ENCODE measurements at places on chromosomes 3 and 15.

DNA sequence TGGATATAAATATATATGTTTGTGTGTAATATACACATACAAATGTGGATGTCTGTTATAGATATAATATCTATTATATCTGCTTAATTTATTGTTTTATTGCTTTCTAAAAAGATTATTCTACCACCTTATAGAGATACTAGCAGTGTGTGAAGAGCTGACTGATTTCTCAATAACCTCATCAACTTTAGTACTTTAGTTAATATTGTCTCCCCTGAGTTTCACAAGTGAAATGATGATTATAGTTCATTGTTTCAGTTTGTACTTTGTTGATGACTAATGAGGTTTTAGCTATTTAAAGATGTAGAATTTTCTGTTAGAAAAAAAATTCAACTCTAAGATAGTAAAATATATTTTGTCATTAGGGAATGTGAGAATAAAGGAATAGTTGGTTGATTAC, 11.4 kb downstream of the RSRC1 start:
- DNase-seq = no peak

GRCh38 chr3:22587446-22587845, 615.7 kb upstream of the UBE2E2 start:
- DNase-seq = no peak

GRCh38 chr3:142886021-142886420, 2.9 kb downstream of the PCOLCE2 start:
- DNase-seq = no peak

- no peak for DNase-seq
Observed at GRCh38 chr15:74504836-74505235, 36.2 kb upstream of the ARID3B start.

DNA sequence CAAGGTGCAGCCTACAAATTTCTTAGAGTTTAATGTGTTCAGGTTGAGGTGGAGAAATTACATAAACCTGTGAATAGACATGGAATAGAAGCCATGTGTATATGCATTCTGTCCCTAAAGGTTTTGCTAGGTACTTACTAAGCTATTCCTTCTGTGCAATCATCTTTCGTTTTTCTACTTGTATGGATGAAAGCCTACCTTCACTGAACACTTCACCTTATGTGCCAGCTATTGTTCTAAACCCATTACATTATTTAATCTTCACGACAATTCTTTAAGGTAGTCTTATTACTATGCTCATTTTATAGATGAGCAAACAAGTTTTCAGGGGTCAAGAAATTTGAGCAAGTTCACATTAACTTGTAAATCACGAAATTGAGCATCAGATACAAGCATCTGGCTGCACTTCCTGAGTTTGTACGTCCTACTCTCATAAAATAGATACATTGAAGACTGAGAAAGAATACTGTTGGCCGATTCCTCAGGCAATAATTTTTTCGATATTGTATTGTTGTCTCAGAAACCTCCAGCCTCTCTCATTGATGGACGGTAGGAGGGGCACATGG, 635 bp upstream of the RCN2 start:
- DNase-seq = no peak

Measured in dorsolateral prefrontal cortex (tissue), 122 donors.